ENCODE measurements at places on chromosomes 7 and 10.

- DNase-seq, result no peak
These were observed 119.5 kb downstream of the TCF7L2 start for GRCh38 chr10:113069595-113069994.

DNA sequence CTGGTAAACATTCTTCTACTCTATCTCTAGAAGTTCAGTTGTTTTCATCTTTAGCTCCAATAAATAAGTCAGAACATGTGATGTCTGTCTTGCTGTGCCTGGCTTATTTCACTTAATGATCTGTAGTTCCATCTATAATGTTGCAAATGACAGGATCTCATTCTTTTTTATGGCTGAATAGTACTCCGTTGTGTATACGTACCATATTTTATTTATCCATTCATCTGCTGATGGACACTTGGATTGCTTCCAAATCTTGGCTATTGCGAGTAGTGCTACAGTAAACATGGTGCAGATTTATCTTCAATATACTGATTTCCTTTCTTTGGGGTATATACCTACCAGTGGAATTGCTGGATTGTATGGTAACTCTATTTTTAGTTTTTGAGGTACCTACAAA lies 124.4 kb downstream of the ZNF33B start:
- DNase-seq, result no peak

- DNase-seq, result no peak
These were observed 36.0 kb upstream of the LAMB1 start for GRCh38 chr7:108038986-108039385.

GRCh38 chr7:537911-538634 lies 18.4 kb upstream of the PDGFA start:
- no peak for DNase-seq

DNA sequence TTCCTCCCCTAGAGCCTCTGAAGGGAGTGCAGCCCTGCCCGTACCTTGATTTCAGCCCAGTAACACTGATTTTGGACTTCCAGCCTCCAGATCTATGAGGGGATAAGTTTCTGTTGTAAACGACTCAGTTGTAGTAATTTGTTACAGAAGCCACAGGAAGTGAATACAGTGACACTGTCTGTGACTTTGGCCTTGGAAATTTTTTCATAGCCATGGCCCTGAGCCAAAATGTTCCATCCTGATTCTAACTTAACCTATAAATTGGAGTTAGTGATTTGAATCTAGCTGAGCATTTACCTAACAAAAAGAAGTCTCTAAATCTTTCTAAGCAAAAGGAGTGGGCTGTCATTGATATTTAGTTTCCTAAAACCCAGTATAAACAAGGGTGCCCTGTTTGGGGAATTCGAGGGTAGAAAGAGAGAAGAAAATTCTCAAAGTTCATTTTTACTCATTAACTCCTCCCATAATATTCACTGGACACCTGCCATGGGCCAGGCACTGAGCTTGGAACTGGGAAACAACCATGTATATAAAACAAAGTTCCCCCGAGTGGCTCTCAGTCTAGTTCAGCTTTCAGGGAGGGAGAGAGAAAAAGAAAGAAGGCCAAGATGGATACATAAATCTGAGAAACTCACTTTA lies 162.3 kb downstream of the SKIDA1 start:
- no peak for DNase-seq

- DNase-seq, result no peak
These were observed 103.4 kb downstream of the FAM204A start for GRCh38 chr10:118238573-118239235.

DNA sequence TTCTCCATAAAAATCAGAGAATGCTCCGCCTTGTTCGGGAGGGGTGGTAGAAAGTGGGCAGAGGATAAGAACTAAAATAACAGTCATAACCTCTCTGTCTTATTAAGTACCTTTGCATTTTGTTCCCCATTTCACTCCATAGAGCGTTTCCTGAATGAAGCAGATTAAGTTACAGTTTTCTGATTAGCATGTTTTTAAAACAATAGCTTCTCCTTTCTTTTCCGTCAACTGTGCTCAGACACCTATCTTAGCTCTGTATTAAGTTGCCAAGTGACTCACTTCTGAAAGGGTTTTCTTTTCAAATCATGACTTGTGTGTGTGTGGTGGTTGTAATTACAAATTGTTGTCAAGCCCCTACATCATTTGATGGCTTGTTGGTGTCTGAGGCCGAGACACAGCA lies 1.4 kb downstream of the HABP2 start:
- no peak for DNase-seq

DNA sequence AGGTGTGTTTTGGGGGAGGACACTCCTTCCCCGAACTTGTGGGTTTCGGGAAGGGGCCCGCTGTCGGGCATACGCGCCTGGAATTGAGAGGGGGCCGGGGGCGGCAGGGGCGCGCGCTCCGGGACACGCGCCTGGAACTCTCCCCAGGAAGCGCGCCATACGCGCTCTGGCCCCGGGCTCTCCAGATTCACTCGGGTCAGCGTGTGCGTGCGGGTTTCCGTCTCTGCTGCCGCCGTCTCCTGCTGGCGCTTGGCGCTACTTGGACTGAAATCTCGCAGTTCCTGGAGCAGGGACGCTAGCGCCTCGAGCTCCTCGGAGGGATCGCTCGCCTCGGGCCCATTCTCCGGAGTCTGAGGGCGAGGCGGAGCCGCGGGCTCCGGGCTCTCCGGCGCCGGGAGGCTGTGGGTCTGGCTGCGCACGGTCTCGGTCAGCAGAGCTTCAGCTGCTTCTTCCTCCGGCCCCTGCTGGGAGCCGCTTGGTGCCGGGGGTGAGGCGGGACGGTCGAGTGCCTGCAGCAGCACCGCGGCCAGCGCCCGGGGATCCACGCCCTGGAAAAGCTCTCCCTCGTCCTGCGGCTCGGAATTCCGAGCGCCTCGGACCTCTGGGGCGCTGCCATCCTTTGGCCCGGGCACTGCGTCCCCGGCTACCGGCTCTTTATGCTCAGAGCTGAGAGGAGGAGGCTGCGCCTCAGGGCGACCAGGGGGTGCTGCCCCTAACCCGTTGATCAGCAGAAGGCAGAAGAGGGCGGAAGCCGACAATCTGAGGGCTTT lies 1.1 kb downstream of the VGF start:
- no peak for DNase-seq

GRCh38 chr10:86400705-86401587 lies 34.4 kb upstream of the GRID1 start:
- DNase-seq, result no peak

DNA sequence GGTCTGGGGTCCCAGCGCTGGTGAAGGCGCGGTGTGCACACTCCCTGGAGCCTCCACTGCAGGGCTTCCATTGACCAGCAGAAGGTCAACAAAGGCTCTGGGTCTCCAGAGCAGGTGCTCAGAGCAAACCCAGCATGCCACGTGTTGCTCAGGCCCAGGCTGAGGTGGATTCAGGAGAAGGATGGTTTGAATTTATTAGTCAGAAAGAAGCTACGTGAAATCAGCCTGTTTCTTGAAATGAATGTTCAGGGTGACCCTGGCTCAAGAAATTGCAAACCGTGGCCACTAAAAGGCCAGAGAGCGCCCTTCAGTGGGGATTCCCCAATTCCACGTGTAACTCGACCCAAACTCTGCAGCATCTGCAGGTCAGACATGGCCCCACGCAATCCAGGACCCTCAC lies 82.7 kb upstream of the PFKP start:
- DNase-seq, result no peak

- DNase-seq, result no peak
These were observed 22.3 kb upstream of the PRRT4 start for GRCh38 chr7:128383776-128384175.

DNA sequence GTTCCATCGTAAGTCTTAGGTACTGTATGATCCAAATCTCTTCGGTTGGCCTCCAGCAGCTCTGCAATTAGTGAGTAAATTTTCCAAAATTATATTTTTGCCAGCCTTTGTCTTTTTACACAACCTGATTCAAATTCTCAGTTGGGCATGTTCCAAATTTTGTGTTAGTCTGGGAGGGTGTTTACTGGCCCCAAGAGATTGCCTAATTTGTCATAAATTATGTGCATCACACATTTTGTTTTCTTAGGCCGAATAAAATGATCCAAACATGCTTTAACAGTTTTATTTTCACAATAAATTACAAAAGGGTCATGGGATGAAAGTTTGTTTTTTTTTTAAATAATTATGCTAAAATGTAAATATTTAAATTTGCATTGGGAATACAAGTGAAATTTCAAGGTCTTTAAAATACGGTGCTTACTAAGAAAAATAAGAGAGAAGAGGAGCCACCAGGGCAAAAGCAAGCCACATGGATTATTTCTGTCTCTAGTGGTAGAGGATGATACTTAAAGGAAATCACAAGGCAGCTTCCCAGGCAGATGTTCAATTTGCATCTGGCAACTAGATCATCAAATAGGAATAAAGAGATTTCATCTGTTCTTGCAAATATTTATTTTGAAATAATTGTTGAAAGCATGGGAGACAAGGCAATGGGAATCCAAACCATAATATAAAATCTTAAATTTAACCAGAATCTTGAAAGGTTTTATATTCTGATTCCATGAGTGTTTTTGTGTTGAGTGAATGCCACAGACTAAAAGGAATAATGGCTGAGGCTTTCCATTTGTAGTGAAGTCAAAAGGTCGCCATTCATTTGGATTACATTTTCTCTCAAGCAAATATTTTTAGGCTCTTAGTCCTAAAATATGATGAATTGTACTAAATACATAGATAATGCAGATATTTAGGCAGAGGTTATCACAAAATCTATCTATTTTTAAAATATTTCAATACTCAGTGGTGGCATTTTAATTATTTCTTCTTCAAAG lies 111.1 kb downstream of the MDFIC start:
- DNase-seq, result no peak

DNA sequence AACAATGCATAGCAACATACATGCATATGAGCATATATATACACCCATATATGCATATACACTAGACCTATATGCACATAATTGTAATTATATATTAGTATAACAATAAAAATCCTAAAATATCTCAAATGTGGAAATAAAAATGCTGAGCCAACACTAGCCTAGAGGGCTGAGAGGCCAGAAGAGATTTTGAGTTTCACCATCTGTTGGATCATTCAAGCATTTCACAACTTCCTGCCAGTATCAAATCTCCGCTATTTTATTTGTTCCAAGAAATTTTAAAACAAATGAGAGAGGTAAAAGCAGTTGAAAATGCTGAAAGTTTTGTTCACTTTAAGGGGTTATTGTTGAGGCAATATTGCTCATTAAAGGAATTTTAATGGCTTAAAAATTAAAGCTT lies 187.0 kb downstream of the PCDH15 start:
- DNase-seq, result no peak

DNA sequence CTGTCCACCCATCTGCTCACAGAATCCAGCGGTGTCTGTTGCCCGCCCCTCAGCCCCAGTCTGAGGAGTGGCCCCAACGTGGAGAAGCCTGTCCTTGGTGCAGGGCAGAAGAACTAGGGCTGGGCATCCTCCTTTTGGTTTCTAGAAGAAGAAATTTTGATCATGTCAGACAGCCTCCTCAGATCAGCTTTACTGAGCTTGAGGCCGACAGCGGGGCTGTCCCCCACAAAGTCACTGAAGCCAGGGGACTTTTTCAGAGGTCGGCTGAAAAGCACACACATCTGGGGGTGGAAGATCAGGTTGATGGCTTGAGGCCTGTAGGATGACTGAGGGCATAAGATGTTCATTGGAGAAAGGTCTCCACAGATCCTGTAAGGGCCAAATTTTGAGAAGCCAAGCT lies 767.9 kb downstream of the GRID1 start:
- DNase-seq, result no peak

- no peak for DNase-seq
These were observed 9.6 kb downstream of the FAM53B start for GRCh38 chr10:124734311-124735166.

DNA sequence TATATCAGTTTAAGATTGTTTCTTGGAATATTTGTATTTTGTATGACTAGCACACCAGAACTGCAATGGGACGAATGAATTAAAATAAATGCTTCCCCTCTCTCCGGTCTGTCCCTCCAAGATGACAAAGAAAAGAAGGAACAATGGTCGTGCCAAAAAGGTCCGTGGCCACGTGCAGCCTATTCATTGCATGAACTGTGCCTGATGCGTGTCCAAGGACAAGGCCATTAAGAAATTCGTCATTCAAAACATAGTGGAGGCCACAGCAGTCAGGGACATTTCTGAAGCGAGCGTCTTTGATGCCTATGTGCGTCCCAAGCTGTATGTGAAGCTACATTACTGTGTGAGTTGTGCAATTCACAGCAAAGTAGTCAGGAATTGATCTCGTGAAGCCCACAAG lies 17.2 kb upstream of the PAPSS2 start:
- DNase-seq, result no peak

- DNase-seq, result no peak
These were observed 53.0 kb downstream of the CROT start for GRCh38 chr7:87398446-87398845.

DNA sequence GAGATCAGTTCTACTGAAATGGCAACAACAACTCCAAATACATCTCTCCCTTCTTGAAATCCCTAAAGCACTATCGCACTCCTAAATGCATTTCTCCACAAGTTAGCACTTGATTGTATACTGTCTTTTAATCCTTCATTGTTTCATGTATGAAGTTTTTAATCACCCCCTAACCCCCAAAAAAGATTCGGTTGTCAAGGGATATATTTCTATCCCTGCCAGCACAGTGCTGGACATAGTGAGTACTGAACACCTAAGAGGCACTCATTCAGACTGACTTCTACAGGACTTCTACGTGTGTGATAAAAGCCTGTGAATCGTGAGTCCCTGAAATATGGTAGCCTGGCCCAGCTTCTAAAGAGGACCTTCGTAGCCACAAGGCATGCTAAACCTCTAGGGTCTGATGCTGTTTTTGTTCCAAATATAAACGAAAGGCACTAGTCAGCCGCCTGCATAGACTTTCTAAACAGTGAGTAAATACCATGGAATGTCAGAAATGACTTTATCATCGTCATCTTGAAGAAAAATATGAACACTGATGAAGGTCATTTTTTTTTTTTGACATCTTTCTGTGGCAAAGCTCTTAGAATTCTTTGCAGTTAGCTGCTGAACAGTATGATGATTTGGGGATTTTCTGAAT lies 14.6 kb upstream of the ZSCAN21 start:
- DNase-seq, result no peak

DNA sequence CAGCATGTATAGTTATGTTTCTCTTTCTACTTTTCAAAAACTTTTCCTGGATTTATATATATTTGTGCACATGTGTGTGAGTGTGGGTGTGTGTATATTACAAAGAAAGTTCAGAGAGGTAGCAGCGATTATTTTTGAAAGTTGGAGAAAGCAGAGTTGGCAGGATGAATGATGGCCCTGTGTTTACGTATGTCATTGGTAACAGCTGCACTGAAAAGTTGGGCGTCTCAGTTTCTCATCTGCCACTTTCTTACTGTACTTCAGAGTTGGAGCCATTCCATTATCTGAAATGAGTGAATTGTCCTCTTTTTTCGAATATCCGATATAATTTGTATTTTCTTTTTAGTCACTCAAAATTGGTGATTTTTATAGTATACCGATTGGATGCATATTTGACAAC lies 172.2 kb downstream of the CDK14 start:
- no peak for DNase-seq

DNA sequence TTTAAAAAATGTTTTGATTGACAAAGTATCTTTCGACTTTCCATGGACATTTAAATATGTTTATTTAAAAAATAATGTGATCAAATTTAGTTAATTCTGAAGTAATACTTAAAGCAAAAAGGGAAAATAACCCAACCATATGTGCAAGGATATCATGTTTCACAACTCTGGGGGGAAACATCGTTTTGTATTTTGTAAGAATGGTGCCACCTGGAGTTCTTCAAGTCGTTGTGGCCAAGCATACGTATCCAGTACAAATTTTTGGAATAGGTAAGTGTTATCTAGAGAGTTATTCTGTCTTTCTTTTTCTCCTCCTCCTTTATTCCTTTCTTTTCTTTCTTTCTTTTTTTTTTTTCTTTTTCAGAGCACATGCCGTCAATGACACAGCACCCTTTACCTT lies 176.2 kb upstream of the CSTF2T start:
- no peak for DNase-seq

Measured in NCI-H1930 (cell line).